Upper lobe of left lung (tissue), 6 donors: ENCODE measurements at places on chromosomes 2 and 18.

- H3K27me3 ChIP-seq: no peaks in the 10 kb centered on the region
- H3K27ac ChIP-seq: no peak overlapping the region
- DNase-seq: no peak
These were observed 52.1 kb upstream of the LAPTM4A start for GRCh38 chr2:20103530-20103929.

DNA sequence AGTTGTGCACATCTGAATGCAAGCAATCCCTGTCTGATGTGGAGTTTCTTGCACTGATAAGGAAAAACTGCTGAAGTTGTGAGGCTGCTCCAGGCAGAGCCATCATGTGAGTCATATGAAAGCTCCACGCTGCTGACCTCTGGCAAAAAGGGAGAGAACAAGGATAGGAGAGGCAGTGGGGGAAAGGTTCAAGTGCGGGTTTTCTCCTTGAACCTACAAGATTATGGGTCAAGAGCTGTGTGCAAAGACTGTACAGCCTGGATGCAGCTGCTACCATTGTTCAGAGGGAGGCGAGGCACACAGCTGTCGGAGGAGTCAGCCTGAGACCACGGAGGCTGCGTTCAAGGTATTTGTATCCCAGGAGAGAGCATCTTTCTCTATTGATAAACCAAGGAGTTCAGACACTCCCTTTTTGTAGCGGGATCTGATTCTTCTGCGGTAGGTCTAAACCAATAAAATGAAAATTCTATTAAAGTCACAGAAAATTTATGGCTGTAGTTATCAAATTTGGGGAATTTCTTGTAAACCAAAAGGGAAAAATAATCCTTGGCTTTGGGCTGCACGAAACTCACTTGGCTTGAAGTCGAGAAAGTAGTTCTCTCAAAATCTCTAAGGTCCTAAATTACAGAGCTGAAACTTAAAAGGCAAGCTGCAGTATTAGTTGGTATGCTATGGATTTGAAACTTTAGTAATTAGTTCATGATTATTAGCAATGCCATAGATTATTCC is at the start of gene CDK15:
Gene CDK15, plus strand, starts transcription at position 96 of the 729 bp plus-strand sequence. Its CDS starts 128 bp downstream, at position 224.
- DNase-seq: no peak
- no peak within 1 kb of the TSS for H3K27ac ChIP-seq

- H3K27ac ChIP-seq: no peak overlapping the region
- no peaks in the 10 kb centered on the region for H3K36me3 ChIP-seq
- no peak overlapping the region for H3K4me3 ChIP-seq
- H3K27me3 ChIP-seq: no peaks in the 10 kb centered on the region
- H3K4me1 ChIP-seq: no peaks in the 10 kb centered on the region
These were observed 44.8 kb downstream of the RAB3GAP1 start for GRCh38 chr2:135096665-135097446.

DNA sequence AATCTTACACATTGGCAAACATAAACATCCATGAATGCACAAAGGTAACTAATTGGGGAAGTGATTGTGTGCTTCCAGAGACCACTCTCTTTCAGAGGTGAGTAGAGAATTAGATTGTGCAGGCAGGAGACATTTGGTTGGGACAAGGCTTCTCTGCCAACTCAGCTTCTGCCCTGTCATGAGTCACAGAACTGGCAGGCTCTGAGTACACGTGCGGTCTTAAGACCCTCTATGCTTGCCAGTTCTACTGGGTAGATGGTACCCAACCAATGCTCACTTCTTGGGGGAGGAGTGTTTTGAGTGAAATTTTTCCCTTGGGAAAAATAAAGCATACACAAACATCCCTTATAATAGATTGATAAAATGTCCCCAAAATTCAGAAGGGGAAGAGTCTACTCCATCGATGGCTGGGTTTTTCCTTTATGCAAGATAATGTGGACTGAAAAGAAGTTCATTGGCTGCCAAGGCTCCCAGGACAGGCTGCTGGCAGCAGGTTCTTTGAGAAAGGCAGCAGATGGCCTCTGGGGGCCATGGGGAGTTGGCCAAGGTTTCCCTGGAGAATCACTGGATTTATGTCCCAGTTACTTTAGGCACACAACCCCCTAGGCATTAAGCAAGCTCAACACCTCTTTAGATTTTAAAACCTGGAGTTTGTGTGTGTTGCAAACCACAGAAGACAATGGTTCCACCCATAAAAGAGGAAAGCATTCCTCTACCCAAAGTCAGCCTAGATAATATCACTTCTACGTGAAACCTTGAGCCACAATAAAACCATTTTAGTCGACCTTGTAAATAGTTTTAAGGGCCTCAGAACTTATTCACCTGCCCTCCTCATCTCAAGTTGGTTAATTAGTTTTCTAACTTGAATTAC is 417.0 kb downstream of the TXNL1 start:
- H3K36me3 ChIP-seq: no peaks in the 10 kb centered on the region
- H3K4me1 ChIP-seq: no peaks in the 10 kb centered on the region
- no peaks in the 10 kb centered on the region for H3K27me3 ChIP-seq
- H3K27ac ChIP-seq: no peak overlapping the region

DNA sequence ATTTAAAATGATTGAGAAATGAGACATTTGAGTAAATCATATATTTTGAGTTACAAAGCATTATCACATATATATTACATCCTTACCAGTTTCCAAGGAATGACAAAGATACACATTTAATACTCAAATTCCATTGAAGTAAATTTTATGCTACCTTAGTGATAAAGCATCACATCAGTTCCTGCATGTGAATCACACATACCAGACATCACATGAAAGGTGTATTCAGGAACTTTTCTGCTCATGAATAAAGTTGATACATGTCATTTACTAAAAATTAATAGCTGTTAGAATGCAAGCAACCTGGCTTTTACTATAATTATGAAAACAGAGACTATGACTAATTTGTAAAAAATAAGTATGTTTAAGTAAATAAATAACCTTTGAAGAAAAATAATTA is 548.8 kb upstream of the SLC39A10 start:
- no peak overlapping the region for H3K4me3 ChIP-seq
- H3K36me3 ChIP-seq: no peaks in the 10 kb centered on the region
- H3K27ac ChIP-seq: no peak overlapping the region
- DNase-seq: no peak

DNA sequence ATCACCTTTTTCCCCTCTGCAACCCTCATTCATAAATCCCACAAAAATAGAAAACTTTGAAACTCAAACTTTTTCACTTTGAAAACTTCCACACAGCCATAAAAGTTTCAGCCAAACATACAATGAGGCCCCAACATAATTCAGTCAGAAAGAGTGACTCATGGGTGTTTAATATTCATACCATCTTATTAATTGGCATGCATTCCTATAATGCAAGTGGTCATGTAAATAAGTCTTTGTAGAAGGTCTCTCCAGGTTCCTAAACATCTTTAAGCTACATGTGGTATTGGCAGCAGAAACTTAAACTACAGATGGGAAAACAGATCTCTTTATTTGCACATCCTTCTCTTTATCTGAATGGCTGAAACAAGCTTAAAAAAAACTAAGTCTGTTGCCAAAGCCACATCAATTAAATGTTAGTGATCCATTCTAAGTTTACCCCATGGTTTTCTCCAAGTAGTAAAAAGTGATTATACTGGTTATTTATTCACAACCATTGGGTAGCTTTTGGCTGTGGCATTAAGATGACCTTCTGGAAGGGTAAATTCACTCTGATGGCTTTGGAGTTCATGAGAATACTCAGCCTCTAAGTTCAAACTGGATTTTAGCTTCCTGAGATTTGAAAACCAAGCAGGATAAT is 70.2 kb upstream of the LYPD1 start:
- no peaks in the 10 kb centered on the region for H3K27me3 ChIP-seq
- DNase-seq: no peak
- H3K4me3 ChIP-seq: no peak overlapping the region
- no peaks in the 10 kb centered on the region for H3K4me1 ChIP-seq
- no peak overlapping the region for H3K27ac ChIP-seq

DNA sequence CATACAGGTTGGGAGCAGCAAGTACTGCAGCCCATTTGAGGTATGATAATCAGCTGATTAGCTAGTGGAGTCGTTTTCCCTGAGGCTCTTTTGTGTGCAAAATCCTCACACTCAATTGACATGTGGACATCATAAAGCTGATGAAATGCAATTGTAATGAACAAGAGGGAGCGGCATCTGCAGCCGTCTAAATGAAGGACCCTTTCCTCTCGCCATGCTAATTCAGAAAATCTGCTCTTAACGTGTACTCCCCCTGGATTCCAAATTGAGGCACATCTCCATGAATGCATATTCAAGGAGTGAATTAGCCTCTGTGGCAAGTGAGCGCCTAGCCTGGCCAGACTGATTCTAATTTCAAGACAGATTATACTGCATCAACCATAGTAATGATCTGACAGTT is 260.9 kb upstream of the ATP5MC3 start:
- H3K4me3 ChIP-seq: no peak overlapping the region
- H3K4me1 ChIP-seq: no peaks in the 10 kb centered on the region
- H3K36me3 ChIP-seq: no peaks in the 10 kb centered on the region
- H3K27ac ChIP-seq: no peak overlapping the region
- DNase-seq: no peak
- no peaks in the 10 kb centered on the region for H3K27me3 ChIP-seq

GRCh38 chr2:108154366-108155061 is 85.3 kb upstream of the SULT1C3 start:
- H3K4me1 ChIP-seq: no peaks in the 10 kb centered on the region
- no peak overlapping the region for H3K4me3 ChIP-seq
- no peaks in the 10 kb centered on the region for H3K27me3 ChIP-seq
- no peak overlapping the region for H3K27ac ChIP-seq
- no peaks in the 10 kb centered on the region for H3K36me3 ChIP-seq

- no peak overlapping the region for H3K4me3 ChIP-seq
- no peak for DNase-seq
- H3K27ac ChIP-seq: no peak overlapping the region
- H3K4me1 ChIP-seq: no peaks in the 10 kb centered on the region
These were observed 19.3 kb downstream of the MSGN1 start for GRCh38 chr2:17835516-17835915.

DNA sequence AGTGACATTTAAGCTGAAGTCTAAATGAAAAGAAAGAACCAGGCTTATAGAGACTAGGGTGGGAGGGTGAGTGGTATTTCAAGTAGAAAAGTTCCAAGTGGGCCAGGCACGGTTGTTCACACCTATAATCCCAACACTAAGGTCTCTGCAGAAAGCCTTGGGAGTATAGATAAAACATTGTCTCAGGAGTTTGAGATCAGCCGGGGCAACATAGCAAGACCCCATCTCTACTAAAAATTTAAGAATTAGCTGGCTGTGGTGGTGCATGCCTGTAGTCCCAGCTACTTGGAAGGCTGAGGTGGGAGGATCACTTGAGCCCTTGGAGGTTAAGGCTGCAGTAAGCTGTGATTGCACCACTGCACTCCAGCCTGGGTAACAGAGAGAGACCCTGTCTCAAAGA is 143.4 kb upstream of the PKDCC start:
- no peaks in the 10 kb centered on the region for H3K4me1 ChIP-seq
- H3K27ac ChIP-seq: no peak overlapping the region
- H3K36me3 ChIP-seq: no peaks in the 10 kb centered on the region
- DNase-seq: no peak

DNA sequence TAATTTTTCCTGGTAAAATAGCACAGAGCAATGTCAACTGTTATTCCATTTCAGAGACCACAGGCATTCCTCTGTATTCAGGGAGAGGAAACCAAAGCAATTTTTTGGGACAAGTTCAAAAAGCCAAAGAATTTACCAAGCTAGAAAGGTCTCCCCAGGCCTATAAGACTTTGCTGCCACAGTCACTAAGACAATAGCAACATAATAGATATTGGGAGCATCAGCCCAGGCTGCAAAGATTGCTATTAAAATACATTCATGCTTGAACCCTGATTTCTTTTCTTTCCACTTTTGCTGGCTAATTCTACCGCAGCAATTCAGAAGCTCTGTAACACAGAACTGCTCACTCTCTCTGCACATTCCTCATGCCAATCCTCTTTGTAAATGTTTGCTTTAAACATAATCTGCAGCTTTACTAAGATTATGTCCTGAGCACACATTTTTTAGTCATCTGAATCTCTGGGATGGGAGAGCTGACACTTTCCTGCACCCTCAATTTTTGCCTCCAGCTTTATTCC is 76.3 kb downstream of the CLHC1 start:
- peaks cover 73% of the 10 kb centered on the region for H3K4me1 ChIP-seq
- H3K27ac ChIP-seq: peak overlapping the region; percentile 1
- no peak overlapping the region for H3K4me3 ChIP-seq

DNA sequence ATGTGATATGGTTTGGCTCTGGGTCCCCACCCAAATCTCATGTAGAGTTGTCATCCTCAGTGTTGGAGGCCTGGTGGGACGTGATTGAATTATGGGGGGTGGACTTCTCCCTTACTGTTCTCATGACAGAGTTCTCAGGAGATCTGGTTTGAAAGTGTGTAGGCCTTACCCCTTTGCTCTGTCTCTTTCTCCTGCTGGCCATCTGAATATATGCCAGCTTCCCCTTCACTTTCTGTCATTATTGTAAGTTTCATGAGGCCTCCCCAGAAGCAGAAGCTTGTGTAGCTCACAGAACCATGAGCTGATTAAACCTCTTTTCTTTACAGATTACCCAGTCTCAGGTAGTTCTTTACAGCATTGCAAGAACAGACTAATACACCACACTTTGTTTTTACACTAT is 222.3 kb downstream of the DOK6 start:
- DNase-seq: no peak
- H3K27me3 ChIP-seq: no peaks in the 10 kb centered on the region
- no peak overlapping the region for H3K27ac ChIP-seq
- no peaks in the 10 kb centered on the region for H3K4me1 ChIP-seq
- no peak overlapping the region for H3K4me3 ChIP-seq

DNA sequence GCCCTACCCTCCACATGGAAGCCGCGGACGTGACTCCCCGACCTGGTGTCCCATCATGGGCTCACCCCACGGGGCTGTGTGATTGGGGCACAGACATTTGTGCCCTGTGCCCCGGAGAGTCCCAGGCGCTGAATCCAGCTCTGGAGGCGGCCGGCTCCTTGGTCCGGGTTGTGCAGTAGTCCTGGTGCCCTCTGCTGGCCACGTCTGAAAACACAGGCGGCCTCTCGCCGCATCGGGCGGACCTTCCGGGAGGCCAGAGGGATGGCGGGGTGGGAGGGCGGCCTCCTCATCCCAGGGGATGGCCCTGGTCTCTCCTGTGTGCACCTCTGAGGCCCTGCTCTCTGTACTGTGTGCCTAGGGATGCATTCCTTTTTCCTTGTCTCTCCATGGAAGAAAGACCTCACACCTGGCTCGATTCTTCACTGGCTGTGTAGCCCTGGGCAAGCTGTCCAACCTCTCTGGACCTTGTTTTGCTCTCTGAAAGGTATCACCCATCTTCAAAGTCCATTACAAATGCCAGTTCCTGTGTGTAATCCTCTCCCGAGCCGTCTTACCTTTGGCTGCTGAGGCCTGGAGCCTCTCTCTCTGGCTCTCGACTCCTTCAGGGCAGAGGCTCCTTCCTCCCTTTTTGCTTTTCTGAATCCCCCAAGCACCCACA is 27.6 kb downstream of the CELF4 start:
- peaks cover 3% of the 10 kb centered on the region for H3K27me3 ChIP-seq
- H3K4me1 ChIP-seq: no peaks in the 10 kb centered on the region
- no peak overlapping the region for H3K27ac ChIP-seq
- no peak overlapping the region for H3K4me3 ChIP-seq
- H3K36me3 ChIP-seq: no peaks in the 10 kb centered on the region

GRCh38 chr2:153477636-153478288 is 800 bp downstream of the RPRM start:
- no peak overlapping the region for H3K27ac ChIP-seq
- no peaks in the 10 kb centered on the region for H3K36me3 ChIP-seq
- peak overlapping the region; percentile 54 for H3K4me3 ChIP-seq
- H3K27me3 ChIP-seq: peaks cover 19% of the 10 kb centered on the region
- H3K4me1 ChIP-seq: peaks cover 25% of the 10 kb centered on the region
